DMS79 (cell line): ENCODE measurements at places on chromosomes 11 and 22.

- DNase-seq = no peak
Measured at GRCh38 chr11:77371646-77372045, 70.2 kb upstream of the GDPD4 start.

- DNase-seq = peak; percentile 51
Measured at GRCh38 chr11:115078461-115079438, 400.4 kb downstream of the NXPE2 start.

DNA sequence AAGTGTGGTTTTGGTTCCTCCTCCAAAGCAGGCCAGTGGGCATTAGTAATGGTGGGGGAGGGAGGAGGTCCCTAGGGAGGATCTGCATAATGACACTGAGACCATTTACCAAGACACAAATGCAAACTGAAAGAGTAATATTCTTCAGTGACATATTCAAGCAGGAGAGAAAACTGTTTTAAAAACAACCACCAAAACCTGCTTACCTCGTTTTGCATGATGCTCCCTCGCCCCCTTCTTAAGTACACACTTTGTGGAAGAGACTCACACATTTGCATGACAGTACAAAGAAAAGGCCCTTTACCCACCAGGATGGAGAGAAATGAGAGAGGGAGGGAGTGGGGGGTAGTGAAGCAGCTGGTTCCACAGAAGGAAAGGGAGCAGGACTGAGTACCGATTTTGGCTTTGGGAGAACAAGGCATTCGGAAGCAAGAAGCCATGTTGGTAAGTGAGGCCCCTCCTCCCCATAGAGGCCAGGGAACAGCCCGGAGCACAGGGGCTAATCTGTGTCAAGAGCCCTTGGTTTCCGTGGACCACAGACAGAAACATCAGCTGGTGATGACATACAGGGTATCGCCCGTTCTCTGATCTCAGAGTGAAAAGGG, 13.0 kb upstream of the OPCML start:
- DNase-seq = no peak

DNA sequence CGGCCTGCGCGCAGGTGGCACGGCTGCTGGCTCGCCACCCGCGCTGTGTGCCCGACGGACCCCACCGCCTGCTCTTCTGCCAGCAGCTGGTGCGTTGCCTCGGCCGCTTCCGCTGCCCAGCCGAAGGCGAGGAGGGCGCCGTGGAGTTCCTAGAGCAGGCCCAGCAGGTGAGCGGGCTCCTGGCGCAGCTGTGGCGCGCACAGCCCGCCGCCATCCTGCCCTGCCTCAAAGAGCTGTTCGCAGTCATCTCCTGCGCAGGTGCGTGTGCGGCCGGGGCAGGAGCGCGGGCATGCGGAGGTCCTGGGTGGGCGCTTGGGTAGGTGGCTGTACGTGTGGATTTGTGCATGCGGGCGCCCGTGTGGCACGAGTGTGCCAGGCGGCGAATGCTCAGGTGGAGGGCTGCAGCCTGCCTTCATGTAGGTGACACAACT, 8.0 kb downstream of the USP35 start:
- DNase-seq = no peak

GRCh38 chr11:87722756-87723565, 452.3 kb downstream of the RAB38 start:
- no peak for DNase-seq

- DNase-seq = no peak
Measured at GRCh38 chr11:102110761-102111010, 439 bp downstream of the YAP1 start.

DNA sequence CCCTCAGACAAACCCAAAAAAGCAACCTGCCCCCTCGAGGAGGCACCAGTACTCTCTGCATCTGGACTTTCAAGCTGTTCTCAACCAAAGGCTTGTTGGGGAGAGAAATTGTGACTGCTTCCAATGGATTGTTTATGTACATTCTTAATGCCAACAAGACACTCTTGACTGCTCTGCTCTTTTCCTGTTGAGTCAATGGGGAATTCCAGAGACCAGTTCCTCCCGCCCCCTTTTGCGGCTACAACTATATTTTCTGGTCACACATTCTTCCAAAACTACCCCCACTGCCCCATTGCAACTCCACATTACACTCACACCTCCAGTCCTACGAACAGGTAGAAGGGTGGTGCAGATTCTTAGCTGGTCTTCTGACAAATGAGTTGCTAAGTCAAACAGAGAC, 187.0 kb downstream of the DSCAML1 start:
- DNase-seq = no peak

DNA sequence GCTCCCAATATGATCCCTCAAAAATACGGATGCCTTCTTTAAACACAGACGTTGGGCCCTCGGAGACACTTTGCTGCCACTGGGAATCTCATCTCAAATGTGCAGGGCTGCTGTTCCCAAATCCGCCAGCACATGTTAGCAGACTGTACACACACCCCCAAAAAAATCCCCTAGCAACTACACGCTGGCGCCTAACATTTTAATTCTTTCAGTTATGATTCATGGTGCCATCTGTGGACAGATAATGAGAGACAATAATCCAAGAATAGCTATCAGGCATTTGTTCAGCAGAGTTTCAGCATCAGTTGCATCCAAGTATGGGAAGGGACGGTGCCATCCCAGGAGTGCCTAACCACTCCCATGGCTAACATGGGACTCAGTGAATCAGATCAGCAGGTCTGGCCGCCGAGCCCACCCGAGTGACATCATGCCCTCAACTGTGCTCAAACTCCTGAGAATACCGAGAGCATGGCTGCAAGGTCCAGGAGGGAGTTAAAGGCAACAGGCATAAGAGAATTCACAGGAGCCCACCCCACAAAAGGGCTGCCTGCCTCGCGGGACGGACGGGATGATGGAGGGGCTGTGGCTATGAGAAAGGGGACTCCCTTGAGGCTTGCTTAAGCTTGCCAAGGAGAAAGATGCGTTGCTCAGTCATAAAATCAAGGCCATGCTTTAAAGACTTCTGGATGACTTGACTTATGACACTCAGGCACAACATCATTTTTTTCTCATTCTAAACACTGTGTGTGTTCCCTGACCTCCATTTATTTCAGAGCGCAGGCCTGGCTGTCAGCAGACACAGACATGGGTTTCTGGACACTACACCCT, 337.0 kb downstream of the SHANK2 start:
- DNase-seq = no peak

DNA sequence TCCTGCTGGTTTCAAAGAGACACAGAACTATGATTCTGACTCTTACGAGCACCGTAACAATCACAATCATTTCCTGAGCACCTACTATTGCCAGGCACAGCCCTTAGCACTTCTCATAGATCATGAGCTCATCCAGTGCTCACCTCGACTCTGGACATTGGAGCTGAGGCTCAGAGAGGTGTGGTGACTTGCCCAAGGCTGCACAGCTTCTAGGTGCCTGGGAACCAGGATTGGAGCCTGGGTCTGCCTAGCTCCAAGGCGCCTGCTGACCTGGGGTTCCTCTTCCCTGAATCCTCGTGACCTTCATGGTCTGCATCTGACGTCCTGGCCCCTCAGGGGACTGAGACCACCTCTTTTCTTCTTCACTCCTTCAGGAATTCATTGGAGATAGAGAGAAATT, 50.6 kb upstream of the CRYBB3 start:
- DNase-seq = no peak

- DNase-seq = no peak
Measured at GRCh38 chr22:27554841-27555456, 246.6 kb downstream of the MN1 start.

DNA sequence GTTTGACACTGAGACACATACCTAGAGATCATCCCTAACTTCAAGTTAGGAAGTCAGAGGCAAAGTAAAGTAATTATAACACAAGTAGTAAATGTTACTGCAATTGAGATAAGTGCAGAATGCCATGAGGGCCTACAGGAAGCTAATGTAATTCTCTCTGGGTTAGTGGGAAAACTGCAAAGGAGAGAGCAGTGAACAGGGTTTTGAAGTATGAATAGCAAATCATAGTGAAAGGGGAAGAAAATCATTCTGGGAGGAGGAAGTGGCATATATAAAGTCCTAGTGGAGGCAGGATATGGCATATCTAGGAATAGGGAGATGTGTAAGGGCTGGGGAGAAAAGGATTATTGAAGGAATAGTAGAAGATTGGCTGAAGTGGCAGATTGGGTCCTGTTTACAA, 27.9 kb downstream of the RNF169 start:
- no peak for DNase-seq

DNA sequence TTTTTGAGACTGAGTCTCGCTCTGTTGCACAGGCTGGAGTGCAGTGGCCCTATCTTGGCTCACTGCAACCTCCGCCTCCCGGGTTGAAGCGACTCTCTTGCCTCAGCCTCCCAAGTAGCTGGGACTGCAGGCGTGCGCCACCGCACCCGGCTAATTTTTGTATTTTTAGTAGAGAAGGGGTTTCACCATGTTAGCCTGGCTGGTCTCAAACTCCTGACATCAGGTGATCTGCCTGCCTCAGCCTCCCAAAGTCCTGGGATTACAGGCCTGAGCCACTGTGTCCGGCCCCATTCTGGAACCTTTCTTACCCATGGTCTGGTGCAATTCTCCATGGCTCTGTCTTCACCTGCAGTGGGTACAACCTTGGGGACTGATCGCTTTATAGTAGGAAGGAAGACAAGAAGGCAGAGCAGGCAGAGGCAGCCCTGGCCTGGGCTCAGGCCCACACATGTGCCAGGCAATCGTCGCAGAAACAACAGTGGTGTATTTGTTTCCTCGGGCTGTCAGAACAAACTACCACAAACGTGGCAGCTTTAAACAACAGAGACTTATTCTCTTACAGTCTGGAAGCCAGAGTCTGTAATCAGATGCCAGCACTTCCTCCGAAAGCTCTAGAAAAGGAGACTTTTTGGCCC, 4.0 kb upstream of the PTGDR2 start:
- DNase-seq = no peak

GRCh38 chr22:39194098-39194497, 41.6 kb upstream of the CBX7 start:
- DNase-seq = no peak

- no peak for DNase-seq
Measured at GRCh38 chr11:121282386-121282785, 10.2 kb upstream of the SC5D start.

DNA sequence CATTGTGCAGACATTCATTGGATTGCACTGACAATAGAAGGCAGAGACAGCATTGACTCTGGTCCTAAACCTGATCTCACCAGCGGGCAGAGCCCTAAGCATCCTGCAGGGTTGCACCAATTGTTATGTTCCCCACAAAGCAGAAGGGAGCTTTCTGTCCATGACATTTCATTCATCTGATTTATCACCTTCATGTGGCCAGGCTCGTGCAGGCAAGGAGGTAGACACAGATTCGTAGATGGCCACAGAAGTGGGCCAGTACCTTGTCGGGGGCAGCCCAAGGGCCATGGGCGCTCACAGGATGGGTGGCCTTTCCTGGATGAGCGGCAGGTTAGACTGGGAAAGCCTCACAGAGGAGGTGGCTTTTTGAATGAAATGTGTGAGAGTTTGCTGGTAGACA, 2.9 kb downstream of the TSKU start:
- no peak for DNase-seq

DNA sequence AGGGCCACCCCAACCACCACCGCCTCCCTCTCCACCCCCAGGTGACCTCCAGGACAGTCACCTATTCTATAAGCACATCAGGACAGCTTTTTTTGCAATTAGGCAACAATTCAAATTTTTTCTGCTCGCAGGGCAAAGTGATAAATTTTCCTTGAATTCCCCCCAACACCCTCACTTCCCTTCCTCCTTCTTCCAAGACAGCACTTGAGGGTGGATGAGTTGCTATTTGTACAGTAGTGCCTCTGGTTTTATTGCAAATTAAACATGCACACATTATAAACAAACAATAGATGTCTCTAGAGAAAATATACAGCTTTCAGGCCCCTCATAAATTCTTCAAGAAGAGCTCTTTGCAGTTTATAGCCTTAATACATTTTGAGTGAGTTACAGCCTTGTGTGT, 80.9 kb upstream of the USP47 start:
- DNase-seq = peak; percentile 58

DNA sequence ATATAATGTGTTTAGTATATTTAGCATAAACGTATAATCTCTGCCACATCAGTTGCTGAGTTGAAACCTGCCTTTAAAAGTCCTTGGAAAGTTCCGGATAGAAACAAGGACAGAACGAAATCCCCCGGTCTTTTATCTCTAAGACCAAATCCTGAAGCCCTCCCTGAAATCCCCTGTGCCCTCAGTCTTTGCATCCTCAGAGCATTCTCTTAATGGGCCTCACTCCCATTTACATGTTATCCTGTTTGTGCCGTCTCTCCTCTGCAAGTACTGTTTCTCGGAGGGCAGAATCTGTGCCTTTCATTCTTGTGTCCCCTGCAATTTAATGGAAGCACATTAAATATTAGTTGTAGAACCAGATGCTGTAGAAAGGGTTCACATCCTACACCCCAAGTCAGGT, 56.0 kb downstream of the ZNRF3 start:
- DNase-seq = no peak

- DNase-seq = no peak
Measured at GRCh38 chr11:27293515-27294417, 69.2 kb downstream of the CCDC34 start.
